T-helper 2 cell treated with Interferon-gamma antibody and Interleukin-4, amounts not matched to agents 5 μg/mL and 100 μg/mL, for 36 hours (primary cell): ENCODE measurements at places on chromosomes 7 and 10.

DNA sequence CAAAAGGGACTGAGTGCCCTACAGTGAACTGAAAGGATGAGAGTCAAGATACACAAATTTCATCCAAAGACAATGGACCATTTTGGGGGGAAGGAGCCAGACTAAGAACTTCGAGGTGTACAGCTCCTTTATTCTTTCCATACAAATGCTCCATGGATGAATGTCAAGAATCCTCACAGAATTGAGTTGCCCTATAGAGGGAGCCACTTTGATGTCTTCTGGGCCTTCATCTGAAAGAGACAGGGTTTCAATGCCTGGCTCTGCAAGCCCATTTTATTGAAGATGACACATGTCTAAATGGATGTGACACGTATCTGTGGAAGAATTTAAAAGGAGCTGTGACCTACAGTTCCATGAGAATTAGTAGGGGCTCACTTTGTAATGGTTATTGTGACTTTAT, 32.0 kb upstream of the NRG3 start:
- H3K4me3 ChIP-seq, result no peak overlapping the region
- H3K27me3 ChIP-seq, result no peaks in the 10 kb centered on the region
- H3K4me1 ChIP-seq, result no peaks in the 10 kb centered on the region
- H3K36me3 ChIP-seq, result no peaks in the 10 kb centered on the region

GRCh38 chr7:85567983-85568382, 381.1 kb upstream of the SEMA3D start:
- no peaks in the 10 kb centered on the region for H3K36me3 ChIP-seq
- no peak overlapping the region for H3K4me3 ChIP-seq
- no peaks in the 10 kb centered on the region for H3K4me1 ChIP-seq
- no peak overlapping the region for H3K27ac ChIP-seq

- no peaks in the 10 kb centered on the region for H3K27me3 ChIP-seq
- H3K4me3 ChIP-seq, result no peak overlapping the region
- no peak for DNase-seq
Measured at GRCh38 chr7:44469461-44470134, 20.9 kb downstream of the NUDCD3 start.

DNA sequence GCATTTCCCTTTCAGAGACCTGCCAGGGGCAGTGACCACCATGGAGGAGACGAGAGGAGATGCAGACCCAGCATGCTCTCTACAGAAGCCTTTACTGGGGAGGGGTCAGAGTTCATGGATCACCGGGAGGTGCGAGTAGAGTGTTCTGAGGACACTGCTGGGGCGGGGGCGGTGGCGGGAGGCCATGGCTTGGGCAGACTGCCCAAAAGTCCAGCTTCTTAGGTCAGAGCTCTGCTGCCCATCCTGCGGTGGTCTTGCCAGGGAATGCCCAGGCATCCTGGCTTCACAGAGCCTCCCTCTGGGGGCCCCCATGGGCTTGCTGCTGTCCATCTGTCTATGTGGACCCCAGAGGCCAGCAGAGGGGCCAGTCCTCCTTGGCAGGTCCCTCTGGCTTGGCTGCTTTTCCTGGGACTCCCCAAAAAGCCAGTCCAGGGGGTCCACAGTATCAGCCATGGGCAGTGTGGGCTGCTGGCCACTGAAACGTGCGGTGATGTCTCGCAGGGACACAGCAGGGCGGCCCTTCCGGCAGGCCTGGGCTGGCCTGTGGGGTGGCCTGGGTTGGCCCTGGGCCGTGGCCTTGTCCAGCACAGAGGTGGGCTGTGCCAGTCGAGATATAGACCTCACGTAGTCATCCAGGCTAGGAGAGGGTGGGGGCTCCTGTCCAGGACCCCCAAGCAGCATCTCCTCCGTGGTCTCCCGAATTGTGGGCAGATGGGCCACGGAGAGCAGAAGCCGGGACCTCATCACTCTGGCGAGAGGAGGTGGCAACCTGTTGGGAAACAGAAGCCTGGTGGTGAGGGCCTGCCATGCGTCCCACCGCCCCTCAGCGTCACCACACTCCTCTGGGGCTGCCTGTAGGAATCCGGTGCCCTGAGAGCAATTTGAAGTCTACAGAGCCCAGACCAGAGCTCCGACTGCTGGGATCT, 1.1 kb downstream of the DEPP1 start:
- H3K4me3 ChIP-seq, result no peak overlapping the region
- no peak for DNase-seq
- no peak overlapping the region for H3K27ac ChIP-seq
- H3K36me3 ChIP-seq, result no peaks in the 10 kb centered on the region
- no peaks in the 10 kb centered on the region for H3K27me3 ChIP-seq
- H3K4me1 ChIP-seq, result peaks cover 25% of the 10 kb centered on the region

DNA sequence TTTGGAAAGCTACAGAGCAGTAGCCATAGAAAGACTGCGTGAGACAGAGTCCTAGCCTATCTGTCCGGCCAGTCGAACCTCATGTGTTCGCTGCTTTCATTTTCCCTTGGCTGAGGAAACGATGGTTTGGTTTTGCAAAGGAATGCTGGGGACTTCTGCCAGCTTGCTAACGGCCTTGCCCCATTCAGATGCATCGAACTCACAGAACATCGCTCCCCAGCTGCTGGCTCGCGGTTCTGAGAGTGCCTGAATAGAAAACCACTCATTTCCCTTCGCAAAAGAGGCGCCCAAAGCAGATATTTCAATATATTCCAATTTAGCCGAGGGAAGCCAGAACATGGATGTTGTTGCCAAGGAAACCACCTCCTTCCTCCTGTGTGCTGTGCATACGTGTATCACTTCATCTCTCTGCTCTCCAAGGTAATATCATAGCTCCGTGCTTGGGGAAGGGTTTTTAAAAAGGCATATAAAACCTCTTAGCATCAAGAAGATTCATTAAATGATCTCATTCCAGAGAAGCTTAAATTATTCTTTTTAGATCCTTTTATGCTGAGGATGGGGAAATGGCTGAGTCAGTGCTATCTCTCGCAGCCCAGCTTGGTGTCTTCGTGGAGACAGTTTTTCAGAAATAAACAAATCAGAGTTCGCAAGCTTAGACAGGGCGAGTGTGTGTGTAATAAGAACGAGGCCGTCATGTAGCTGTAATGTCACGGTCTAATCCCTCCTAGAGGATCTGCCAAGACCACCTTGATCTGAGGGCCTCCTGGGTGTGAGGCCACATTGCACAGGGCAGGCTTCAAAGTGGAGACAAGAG, 215.2 kb downstream of the RPS24 start:
- peak overlapping the region; percentile 24 for H3K4me3 ChIP-seq
- peaks cover 3% of the 10 kb centered on the region for H3K27me3 ChIP-seq
- H3K27ac ChIP-seq, result no peak overlapping the region
- DNase-seq, result no peak
- H3K4me1 ChIP-seq, result peaks cover 36% of the 10 kb centered on the region

DNA sequence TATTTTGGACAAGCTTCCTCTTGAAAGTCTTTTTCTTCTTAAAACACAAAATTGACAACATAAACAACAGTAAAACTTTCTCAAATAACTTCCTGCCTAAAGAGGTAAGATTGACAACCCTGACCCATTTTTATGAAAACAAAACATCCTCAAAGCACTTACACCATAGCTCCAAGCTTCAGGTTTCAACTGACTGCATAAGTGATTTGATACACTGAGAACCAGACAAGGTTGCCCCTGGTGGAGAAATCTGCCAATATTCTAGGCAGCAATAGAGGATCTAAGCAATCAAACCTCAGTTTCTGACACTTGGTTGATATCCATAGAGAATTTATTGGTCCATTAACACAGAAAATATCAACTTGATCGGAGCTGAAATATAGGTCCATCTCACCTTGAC, 147.8 kb downstream of the ELAPOR2 start:
- no peaks in the 10 kb centered on the region for H3K36me3 ChIP-seq
- H3K27ac ChIP-seq, result no peak overlapping the region
- no peak overlapping the region for H3K4me3 ChIP-seq
- no peak for DNase-seq

DNA sequence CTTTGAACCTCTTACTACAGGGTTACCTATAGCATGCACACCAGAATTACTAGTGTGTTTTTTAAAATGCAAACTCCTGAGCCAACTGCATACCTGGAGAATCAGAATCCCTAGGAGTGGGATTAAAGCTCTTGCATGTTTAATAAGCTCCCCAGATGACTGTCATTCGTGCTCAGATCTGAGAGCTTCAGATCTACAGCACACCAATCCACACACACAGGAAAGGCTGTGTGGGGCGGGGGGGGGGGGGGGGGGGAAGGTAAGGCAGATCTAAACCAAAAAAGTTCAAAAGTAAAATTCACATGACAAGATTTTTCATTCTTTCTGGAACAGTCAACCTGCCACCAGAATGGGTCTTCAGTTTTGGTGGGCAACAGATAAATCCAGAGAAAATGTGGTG, 5.5 kb downstream of the FAM3C start:
- H3K4me1 ChIP-seq, result peaks cover 46% of the 10 kb centered on the region
- H3K4me3 ChIP-seq, result no peak overlapping the region
- H3K27me3 ChIP-seq, result no peaks in the 10 kb centered on the region
- no peak for DNase-seq
- no peak overlapping the region for H3K27ac ChIP-seq
